ENCODE measurements at places on chromosomes 11 and 22.

GRCh38 chr11:113697756-113698407 is 8.2 kb downstream of the TMPRSS5 start:
- DNase-seq: no peak

DNA sequence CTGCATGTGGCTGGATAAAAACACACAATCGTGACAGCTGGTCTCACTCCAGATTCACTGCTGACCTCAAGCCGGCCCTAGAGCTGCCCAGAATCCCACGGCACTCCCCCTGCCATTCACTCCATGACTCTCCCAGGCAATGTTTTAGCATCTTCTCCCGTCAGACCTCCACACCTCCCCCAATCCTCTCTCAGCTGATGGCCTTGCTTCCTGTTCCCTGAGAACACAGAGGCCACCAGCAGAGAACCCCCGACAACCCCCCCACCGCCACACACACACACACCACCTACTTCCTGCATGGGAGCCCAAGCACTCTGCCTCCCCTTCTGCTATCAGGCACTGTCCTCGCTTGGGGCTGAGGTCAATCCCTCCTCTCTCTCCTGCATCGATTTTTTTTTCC is 9.3 kb downstream of the TNKS1BP1 start:
- DNase-seq: peak; percentile 87

- peak; percentile 56 for DNase-seq
Measured at GRCh38 chr11:71080239-71081097, 171.9 kb downstream of the SHANK2 start.

DNA sequence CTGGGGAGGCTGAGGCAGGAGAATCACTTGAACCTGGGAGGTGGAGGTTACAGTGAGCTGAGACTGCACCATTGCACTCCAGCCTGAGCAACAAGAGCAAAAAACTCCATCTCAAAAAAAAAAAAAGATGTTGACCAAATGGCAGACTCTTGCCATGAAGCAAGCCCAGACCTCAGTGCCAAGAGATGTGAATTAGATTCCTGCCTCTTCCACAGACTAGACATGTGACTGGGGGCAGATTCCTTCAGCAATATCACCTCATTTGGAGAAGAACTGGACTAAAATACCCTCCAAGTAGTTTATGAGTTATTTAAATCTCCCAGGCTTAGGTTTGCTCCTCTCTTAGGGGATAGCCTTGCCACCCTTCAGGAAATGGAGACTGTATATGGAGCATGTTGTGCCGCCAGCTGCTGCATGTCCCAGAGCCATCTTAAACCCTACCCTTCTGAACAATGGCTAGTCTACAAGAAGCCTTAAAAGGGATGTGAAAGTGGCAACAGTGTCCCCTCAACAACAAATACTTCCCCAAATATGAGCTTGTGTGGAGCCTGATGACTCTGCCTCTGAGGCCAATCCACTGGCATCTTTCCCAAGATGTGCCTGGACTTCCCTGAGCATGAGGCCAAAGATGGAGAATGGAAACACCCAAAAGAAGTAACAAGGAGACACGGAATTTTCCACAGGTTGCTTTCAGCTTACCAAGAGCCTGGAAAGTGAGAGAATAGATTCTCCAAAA is 763 bp upstream of the MS4A7 start:
- no peak for DNase-seq

DNA sequence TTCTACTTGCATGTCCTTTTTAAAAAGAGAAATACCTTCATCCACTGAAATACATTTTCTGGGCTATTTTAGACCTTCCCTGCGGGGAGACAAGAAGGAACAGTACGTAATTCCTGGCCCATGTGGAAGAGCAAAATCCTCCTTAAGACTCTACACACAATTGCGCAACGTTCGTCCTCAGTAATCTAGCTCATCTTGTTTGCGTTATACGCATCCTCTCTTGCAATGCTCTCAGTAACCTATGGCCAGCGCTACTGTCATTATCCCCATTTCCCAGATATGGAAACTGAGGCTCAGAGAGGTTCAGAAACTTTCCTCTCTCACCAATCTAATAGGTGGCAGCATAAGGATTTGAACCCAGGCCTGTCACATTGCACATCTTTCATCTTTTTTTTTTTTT is 54.6 kb downstream of the RPUSD4 start:
- no peak for DNase-seq

DNA sequence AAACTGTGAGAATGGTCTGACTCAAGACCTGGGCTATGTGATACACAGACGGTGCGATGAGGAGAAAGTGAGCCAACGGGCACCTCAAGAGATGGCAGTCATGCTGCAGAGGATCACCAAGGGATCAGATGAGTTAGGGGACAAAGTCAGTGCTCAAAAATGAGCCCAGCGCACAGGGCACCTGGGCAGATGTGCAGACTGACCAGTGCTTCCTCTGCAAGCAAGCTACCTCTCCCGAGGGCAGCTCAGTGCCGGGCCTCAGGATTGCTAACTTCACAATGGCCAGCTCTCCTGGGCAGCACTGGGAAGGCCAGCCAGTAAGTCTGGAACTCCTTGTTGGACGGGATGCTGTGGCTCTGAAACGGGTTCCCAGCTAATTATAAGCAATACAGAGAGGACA is 15.3 kb downstream of the HDHD5 start:
- no peak for DNase-seq

GRCh38 chr11:133893381-133893780 is 48.1 kb upstream of the SPATA19 start:
- no peak for DNase-seq

DNA sequence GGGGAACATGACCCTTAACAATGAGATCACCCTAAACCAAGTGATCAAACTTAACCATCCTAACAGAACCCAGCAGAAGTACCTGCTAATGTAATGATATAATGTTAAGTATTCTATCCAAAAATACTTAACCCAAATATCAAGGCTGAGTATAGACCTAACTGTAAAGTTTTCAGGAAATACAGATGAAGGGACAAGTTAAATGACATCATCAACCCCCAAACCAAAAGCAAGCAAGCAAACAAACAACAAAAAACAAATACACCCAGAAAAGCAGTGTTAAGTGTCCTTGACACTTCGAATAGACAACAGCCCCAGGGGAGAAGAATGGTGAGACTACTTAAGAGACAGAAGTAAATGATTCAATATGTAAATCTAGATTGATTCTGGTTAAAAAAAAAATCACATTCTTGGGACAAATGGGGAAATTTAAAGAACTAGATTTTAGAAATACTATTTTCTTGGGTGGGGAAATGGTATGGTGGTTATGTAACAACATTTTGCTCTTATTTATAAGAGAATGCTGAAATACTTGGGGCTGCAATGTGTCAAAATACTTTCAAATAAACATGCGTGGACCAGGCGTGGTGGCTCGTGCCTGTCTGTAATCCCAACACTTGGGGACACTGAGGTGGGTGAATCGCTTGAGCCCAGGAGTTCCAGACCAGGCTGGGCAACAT is 2.5 kb downstream of the CSTF3 start:
- no peak for DNase-seq

DNA sequence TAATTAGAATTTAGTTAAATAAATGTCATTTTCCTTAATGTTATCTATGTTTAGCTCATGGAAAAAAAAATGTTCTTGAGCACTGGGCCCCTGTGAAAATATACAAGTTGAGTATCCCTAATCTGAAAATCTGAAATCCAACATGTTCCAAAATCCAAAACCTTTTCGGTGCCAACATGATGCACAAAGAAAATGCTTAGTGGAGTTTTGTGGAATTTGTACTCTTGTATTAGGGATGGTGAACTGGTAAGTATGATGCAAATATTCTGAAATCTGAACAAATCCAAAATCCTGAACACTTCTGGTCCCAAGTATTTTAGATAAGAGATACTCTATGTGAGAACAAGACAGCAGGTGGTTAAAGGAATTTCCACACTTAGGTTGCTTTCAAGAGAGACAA is 44.5 kb downstream of the TCP11L1 start:
- no peak for DNase-seq

- no peak for DNase-seq
Measured at GRCh38 chr11:76212086-76213035, 6.1 kb upstream of the WNT11 start.

DNA sequence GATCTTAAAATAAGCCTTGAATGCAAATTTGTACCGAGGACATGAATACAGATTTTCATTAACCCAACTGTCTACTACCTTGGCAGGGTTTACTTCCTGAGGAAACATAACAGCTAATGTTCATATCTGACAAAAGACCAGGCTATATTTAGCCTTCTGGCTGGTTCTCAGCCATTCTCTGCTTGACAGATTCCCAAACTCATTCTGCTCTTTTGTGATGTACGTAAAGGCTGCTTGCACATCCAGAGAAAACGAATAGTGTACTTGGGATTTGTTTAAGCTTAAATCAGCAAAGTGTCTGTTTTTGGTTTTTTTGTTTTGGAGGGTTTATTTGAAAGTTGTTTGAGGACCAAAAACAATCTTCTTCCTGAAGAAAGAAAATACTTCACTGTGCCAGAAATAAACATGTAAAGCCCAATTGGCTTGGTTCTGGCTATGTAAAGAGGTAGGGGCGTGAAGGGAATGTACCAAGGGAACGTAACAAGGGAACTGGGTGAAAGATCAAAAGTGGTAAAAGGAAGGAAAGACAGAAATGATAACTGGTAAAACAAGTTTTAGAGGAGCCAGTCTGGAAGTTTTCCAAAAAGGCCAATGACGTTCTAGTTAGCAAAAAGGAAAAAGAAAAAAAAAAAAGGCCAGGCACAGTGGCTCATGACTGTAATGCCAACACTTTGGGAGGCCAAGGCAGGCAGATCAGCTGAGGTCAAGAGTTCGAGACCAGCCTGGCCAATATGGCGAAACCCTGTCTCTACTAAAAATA is 21.4 kb upstream of the CRTAM start:
- no peak for DNase-seq

DNA sequence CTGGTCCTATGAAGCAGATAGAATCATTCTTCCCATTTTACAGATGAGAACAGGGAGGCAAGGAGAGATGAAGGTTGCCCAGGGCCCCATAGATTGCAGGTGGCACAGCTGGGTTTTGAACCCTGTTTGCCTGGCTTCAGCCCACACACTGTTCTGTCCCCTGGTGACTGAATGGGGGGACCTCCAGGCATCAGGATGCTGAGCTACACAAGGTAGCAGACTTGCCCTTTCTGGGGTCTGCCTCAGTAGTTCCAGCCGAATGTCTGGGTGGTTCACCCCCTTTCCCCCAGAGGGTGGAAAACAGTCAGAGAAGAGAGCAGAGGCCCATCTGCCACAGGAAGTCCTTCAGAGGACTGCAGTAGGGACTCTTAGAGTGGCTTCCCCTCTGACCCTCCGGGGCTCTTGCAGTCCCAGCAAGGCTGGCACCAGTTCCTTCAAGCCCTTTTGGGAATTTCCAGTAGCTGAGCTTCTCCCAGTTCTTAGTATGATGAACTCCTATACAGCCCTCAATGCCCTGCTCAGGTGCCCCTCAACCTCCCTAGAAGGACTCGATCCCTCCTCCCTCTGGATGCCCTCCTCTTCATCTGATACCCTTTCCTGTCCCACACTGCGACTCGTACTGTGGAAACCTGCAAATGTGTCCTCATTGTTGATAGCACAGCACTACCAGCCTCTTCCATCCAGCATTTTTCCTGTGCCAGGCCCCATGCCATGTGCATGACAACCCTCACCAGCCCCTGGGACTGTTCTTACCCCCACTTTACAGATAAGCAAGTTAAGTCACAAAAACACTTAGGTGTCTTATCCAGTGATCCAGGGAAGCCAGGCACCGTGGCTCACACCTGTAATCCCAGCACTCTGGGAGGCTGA is 82.8 kb downstream of the IGLL1 start:
- DNase-seq: no peak

DNA sequence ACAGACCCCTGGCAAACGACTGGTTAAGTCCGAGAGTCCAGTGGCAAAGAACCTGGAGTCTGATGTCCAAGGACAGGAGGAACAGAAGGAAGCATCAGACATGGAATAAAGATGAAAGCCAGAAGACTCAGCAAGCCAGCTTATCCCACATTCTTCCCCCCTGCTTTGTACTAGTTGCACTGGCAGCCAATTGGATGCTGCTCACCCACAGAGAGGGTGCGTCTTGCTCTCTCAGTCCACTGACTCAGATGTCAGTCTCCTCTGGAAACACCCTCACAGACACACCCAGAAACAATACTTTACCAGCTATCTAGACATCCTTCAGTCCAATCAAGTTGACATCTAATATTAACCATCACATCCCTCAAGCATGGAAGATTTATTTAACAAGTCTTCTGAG is 1265.8 kb upstream of the CNTN5 start:
- DNase-seq: no peak

Measured in mesenchymal stem cell (in vitro differentiated cells and primary cell).